Breast epithelium (tissue), 4 donors: ENCODE measurements at places on chromosomes 5 and 9. TPM values are rescaled to one million over a fixed set of nuclear protein-coding genes. Genes with fewer than 3 reads are reported as not detected.

- no peak overlapping the region for H3K4me3 ChIP-seq
- H3K27me3 ChIP-seq = no peaks in the 10 kb centered on the region
- no peak for DNase-seq
Observed at GRCh38 chr9:68672215-68672614, 32.8 kb upstream of the PIP5K1B start.

- H3K4me3 ChIP-seq = no peak overlapping the region
- no peak overlapping the region for H3K27ac ChIP-seq
- H3K36me3 ChIP-seq = no peaks in the 10 kb centered on the region
- no peaks in the 10 kb centered on the region for H3K4me1 ChIP-seq
- H3K27me3 ChIP-seq = no peaks in the 10 kb centered on the region
Observed at GRCh38 chr9:133782157-133783130, 44.3 kb upstream of the SARDH start.

DNA sequence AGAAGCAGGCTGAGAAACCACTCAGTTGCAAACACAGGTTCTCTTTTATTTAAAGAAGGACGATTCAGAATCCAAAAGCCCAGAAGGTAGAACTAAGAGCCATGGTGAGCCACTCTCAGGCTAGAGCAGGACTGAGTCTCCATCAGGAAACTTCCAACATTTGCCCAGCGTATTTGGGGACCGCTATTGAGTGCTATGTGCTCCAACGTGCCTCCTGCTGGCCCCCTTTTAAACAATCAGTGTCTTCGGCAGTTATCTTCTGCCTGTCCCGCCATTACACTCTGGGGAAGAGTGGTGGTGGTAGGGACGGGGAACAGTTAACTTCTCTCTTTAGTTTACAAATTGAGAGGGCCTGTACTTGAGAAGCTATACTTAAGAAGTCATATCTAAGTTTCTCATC is 78.1 kb downstream of the DENND1A start:
- no peak for DNase-seq
- no peaks in the 10 kb centered on the region for H3K27me3 ChIP-seq
- H3K36me3 ChIP-seq = no peaks in the 10 kb centered on the region
- no peaks in the 10 kb centered on the region for H3K4me1 ChIP-seq
- no peak overlapping the region for H3K4me3 ChIP-seq

DNA sequence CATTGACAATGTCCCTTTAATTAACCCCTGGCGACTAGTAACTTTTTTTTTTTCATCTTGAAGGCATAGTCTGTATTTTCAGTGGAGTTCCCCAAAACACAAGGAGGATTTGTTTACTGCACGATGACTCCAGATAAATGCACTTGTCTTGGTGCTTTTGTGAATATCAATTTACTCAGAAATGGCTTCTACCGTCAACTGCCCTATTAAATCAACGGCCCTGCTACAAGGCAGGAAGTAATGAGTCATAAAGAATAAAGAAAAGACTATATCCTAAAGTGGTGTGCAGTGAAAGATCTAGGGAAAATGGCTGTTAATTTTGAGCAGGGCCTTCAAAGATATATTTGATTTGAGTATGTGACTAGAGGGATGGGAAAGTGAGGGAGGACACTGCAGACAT is 388.3 kb upstream of the CHD1 start:
- no peaks in the 10 kb centered on the region for H3K4me1 ChIP-seq
- H3K4me3 ChIP-seq = no peak overlapping the region
- no peak overlapping the region for H3K27ac ChIP-seq
- no peak for DNase-seq

CYLC2 gene
- total RNA-seq = not detected

GFI1B gene
- not detected for total RNA-seq

ACSL6 gene
- 0.33 TPM for total RNA-seq

DNA sequence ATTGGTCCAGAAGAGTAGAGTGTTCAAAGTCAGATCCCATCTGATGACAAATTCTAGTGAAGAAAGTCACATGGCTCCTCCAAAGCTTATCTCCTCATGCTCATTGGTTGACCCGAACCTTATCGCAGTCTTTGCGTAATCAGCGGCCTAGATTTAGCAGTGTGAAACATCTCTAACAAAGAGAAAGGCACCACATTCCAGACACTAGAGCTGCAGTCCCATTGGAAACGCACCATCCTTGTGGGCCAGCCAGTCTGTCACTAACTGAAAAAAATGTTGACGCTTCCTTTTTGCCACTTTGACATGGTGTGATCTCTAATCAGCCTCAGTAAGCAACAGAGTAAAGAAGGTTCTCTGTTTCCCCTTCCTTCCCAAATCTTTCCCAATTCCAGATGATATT is 458.0 kb upstream of the WWC1 start:
- no peaks in the 10 kb centered on the region for H3K27me3 ChIP-seq
- H3K27ac ChIP-seq = no peak overlapping the region
- H3K36me3 ChIP-seq = no peaks in the 10 kb centered on the region
- no peaks in the 10 kb centered on the region for H3K4me1 ChIP-seq

IFNA2 gene
- not detected for total RNA-seq

ZNF883 gene
- total RNA-seq = 2.6 TPM

- H3K36me3 ChIP-seq = no peaks in the 10 kb centered on the region
- no peaks in the 10 kb centered on the region for H3K4me1 ChIP-seq
Observed at GRCh38 chr5:135051399-135051798, 17.4 kb upstream of the PITX1 start.

DNA sequence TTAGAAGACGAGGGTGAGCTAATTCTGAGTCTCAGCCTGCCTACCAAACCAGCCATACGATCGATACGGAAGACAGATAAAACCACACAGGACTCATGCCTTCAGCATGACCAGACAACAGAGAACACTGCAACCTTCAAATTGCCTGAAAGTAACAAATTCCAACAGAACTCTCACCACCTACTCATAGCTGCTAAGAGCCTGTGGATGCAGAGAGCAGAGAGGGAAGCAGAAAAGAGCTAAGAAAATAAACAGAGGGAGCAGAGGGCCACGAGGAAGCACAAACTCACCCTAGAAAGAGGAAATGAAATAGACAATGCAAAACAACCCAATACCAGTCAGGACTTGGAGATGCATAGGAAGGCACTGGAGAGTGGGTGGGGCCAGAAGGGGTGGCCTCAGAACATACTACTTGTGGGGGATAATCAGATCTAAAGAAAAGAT is 86.7 kb upstream of the TAS2R1 start:
- no peak for DNase-seq
- H3K36me3 ChIP-seq = no peaks in the 10 kb centered on the region
- no peaks in the 10 kb centered on the region for H3K27me3 ChIP-seq
- H3K4me3 ChIP-seq = no peak overlapping the region
- H3K4me1 ChIP-seq = no peaks in the 10 kb centered on the region
